ENCODE measurements at places on chromosomes 6 and 20. TPM values are rescaled to one million over a fixed set of nuclear protein-coding genes. Genes with fewer than 3 reads are reported as not detected.

Gene MOG
- total RNA-seq: not detected

Gene CLPSL2
- total RNA-seq: not detected

Gene KIF25
- total RNA-seq: not detected

Gene EPPIN
- not detected for total RNA-seq

Gene LINC00237
- not detected for total RNA-seq

Gene C6orf52
- 3.1 TPM for total RNA-seq

Gene ELOVL2
- not detected for total RNA-seq

Gene CALHM5
- total RNA-seq: 0.04 TPM

Gene UNC5CL
- total RNA-seq: 0.62 TPM

Gene PTCHD4
- 2.0 TPM for total RNA-seq

Gene RSPH9
- total RNA-seq: not detected

Gene DNAH8
- not detected for total RNA-seq

Gene PLCG1
- 40.4 TPM for total RNA-seq

Gene NOX3
- not detected for total RNA-seq

Gene LGSN
- not detected for total RNA-seq

Gene PCED1A
- total RNA-seq: 14.3 TPM

Gene AVP
- not detected for total RNA-seq

Gene TP53INP2
- total RNA-seq: 0.80 TPM

Gene TREML2
- 0.08 TPM for total RNA-seq

Gene SNAP91
- not detected for total RNA-seq
